Renal pelvis (tissue), 12 donors: ENCODE measurements at places on chromosomes 12 and 14. TPM values are rescaled to one million over a fixed set of nuclear protein-coding genes. Genes with fewer than 3 reads are reported as not detected.

Gene LRRC9
- 2.1 TPM for polyA plus RNA-seq

DNA sequence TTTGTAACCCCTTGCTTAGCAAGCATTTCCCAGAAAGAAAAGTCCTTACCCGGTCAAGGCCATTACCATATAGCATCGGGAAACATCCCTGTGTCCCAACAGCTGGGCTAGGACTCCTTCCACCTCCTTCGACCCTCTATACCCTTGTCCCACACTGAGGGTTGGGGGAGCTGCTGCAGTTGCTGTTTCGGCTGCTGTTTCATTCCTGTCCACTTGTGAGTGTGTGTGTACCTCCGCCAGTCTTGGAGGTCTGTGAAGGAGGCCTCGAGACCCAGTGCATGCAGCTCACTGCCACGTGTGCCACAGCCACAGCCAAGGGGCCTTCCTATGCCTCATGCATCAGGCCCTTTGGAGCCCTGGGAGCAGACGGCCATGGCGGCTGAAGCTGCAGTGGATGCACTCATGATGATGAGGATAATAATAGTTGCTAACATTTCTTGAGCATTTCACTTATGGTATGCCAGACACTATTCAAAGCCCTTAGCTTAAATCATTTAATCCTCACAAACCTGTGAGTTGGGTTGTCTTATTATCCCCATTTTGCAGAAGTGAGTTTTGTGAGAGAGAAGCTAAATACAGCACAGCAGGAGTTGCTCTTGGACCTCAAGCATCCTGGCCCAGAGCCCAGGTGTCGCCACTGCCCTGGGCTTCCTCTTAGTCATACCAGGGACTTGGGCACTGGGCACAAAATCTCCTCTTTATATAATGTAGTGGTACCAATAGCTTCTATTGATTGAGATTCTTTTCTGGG lies 156.5 kb downstream of the PRKCH start:
- no peak for DNase-seq

DNA sequence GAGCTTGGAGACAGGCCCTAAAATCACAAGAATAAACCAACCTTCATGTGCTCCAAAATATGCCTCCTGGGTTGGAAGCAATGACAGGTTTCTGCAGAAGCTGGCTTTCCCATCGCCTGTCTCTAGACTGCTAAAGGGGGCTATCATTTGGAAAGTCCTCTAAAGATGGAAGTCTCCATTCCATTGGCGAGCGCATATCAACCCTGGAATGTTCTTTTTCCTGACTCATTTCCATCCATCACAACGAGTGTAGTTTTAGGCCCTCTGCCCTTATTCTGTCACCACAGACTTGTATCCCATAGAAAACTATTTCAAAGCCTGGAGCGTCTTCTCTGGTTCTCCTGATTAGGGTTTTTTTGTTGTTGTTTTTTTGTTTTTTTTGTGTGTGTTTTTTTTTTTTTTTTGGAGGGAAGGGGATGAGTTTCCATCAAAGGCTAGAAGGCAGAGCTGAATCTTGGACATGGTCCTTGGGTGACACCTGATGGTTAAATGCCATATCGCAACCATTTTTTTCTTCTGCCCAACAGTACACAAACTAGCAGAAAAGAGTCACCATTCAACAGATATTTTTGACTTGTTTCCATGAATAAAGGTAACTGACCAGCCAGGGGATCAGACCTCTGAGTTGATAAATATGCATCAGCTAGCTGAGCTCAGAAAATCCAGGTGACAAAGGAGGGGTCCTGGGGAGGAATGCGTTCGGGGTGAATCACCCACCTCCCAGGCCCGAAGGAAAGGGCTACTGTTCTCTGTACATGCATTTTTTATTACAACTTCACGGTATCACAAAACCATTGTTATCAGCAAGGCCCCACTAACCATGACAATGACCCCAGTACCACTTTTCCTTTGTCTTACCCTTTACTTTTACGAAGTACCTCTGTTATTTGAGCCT lies 40.5 kb downstream of the KCNA5 start:
- DNase-seq: peak; percentile 69

- no peak for DNase-seq
These were observed 162.6 kb downstream of the SLC15A4 start for GRCh38 chr12:128661226-128661569.

Gene RPL10L
- not detected for polyA plus RNA-seq
